ENCODE measurements at places on chromosomes 4 and X. TPM values are rescaled to one million over a fixed set of nuclear protein-coding genes. Genes with fewer than 3 reads are reported as not detected.

DNA sequence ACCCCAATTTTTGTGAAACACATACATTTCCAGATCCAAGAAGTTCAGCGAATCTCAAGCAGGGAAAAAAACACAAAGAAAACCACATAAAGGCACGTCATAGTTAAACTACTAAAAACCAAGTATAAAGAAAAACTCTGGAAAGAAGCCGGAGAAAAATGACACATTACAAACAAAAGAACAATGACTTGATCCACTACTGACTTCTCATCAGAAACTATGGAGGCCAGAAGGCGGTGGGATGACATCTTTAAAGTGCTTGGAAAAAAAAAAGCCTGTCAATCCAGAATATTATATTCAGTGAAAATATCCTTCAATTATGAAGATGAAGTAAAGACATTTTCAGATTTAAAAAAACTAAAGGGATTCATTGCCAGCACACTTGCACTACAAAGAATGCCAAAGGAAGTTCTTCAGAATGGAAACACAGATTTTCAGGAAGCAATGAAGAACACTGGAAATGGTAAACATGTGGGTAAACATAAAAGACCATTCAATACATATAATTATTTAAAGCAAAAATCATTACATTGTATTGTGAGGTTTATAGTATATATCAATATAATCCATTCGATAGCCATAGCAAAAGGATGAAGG is 32.6 kb upstream of the PPP2R2C start:
- no peak for ATAC-seq

Gene VCX3A
- not detected for total RNA-seq

DNA sequence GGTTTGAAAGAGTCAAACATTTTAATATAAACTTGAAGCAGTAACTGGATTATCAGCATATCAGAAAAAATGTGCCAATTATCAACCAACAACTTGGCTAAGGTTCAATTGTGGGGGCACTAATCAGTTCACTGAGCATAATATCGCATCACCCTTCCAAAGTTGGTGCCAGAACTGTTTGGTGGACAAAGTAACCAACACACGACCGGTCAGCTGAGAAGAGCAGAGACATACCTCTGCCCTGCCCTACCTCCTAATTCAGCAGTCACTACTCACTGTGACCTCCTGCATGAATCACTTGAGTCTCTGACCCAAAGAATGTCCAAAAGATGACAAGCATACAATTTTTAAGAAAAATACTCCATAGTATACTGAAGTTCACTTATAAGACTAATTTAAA is 53.2 kb downstream of the TSPAN5 start:
- ATAC-seq, result no peak

Gene SYNPO2
- 21.0 TPM for total RNA-seq

Data from motor neuron (in vitro differentiated cells).